ENCODE measurements at places on chromosomes 2 and 18.
A peak's percentile ranks its signal among the peaks of the same experiment; 100 is the strongest.

DNA sequence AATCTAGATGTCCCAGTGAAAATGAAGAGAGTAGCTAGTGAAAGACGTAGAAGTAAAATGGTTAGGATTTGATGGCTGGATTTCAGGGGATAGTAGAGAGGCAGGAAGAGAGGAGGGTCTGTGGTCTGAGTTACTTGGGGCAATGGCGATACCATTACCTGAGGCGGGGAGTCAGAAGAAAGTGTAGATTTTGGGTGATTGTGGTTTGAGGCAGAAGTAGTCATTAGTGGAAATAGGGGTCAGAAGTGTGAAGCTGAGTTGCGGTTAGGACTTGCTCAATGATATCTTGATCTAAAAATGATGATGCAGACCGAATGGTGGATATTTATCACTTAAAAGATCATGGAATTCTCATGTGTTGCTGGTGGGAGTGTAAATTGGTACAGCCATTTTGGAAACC, 41.0 kb downstream of the CEP192 start:
- no peak for DNase-seq

DNA sequence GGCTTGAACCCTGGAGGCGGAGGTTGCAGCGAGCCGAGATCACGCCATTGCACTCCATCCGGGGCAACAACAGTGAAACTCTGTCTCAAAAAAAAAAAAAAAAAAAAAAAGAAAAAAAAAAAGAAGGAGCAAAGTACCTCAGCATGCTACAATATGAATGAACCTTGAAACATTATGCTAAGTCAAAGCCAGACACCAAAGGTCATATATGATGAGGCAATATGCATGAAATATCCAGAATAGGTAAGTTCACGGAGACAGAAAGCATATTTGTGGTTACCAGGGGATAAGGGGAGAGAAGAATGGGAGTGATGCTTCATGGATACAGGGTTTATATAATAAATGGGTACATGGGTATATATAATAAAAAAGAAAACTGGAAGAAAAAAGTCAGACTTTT, 93.3 kb downstream of the PRELID3A start:
- DNase-seq = no peak

GRCh38 chr2:238380785-238381184, 45.9 kb upstream of the ASB1 start:
- no peak for DNase-seq

GRCh38 chr2:24621779-24622538, 130.9 kb downstream of the NCOA1 start:
- DNase-seq = no peak

DNA sequence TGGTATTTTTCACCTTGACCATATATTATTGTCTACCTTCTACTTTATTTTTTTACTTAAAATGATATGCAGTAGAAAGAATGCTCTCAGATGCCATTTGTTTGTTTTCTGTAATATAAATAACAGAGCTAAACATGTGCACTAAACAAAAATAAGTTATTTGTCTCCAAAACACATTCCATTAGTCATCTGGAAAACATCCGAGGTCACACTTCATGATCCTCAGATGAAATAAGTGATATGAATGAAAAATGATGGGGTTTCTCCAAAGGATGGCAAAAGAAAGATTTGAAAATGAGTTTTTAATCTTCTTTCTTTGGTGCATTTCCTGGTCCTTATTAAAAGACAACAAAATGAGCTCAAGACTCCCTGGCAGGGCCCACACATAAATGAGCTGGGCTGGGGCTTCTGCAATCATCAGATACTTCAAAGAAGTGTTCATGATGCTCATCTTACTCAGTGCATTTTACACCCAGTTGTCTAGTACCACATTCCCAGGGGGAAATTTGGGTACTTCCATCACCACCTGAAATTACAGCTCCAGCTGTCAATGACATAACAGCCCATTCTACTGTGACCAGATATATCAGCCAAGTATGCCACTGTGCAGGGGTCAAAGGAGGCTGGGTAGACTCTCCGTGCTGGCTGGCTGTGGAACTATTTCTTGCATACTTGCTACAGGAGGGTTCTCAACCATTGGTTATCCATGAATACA, 283.5 kb downstream of the PID1 start:
- DNase-seq = no peak

DNA sequence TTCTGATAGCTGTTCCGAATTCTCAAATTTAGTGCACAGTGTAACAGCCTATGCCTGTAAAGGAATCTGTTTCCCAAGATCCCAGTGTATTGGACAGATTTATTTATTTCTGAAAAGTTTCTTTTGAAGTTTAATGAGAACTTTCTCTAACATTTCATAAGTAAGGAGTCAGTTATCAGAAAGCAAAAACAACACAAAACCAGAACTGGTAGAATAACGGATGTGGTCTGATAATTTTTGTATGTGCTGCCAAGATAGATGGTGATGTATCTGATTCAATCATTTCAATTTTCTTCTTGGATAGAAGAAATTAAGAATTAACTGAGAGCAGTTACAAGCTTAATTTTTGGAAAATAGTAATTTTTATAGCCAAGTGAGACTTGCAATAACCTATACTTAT, 374.3 kb downstream of the SOCS6 start:
- no peak for DNase-seq

- no peak for DNase-seq
Measured at GRCh38 chr2:143148011-143148410, 18.8 kb downstream of the ARHGAP15 start.

- no peak for DNase-seq
Measured at GRCh38 chr2:144071461-144071860, 448.5 kb downstream of the ZEB2 start.

DNA sequence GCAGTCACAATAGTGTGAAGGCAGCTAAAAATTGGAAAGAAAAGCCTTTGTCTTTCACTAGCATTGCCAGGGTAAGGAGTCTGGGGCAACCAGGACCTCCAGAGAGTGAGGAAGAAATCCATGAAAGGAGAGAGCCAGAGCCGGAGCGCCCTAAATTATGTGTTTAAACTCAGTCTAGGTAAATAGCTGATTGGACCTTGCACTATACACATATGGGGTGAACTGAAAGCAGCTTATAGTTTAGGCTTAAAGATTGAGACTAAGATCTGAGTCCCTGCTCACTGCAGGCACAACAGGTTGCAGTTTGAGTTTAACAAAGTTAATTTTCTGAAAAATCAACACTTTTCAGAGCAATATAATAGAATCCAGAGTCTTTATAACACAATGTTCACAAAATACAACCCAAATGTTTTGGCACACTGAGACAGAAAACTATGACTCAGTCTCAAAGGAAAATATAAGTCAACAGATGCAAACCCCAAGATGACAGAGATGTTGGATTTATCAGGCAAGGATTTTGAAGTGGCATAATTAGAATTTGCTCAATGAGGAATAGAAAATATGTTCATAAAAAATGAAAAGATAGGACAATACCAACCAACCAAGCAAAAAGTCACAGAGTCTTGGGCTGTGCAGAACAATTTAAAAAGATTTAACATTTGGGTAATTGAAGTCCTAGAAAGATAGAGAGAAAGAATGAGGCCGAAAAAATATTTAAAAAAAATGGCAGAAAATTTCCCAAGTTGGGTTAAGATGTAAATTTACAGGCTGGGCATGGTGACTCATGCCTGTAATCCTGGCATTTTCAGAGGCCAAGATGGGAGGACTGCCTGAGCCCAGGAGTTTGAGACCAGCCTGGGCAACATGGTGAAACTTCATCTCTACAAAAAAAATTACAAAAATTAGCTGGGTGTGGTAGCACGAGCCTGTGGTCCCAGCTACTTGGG, 39.6 kb downstream of the DOK1 start:
- DNase-seq = no peak

DNA sequence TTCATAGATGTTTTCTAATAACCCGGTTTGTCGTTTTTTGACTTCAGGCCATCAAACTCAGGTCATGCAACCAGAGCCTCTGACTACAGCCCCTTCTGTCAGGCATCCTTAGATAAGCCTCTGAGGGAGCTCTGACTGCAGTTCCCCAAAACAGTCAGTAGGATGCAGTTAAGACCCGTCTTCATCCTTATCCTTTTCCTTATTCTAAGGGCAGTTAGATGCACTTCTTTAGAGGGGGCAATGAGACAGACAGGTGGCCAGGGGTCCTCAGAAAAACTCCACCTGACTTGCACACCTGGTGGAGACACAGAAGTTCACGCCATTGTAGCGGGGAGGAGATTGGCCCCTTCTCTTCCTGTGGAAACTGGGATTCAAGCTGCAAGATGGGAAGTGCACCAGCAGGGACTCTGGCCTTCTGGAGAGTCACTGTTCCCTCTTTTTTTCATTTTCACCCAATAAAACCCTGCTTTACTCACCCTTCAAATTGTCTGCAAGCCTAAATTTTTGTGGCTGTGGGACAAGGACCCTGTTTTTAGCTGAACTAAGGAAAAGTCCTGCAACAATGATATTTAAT, 104.8 kb upstream of the TFPI start:
- DNase-seq = no peak

DNA sequence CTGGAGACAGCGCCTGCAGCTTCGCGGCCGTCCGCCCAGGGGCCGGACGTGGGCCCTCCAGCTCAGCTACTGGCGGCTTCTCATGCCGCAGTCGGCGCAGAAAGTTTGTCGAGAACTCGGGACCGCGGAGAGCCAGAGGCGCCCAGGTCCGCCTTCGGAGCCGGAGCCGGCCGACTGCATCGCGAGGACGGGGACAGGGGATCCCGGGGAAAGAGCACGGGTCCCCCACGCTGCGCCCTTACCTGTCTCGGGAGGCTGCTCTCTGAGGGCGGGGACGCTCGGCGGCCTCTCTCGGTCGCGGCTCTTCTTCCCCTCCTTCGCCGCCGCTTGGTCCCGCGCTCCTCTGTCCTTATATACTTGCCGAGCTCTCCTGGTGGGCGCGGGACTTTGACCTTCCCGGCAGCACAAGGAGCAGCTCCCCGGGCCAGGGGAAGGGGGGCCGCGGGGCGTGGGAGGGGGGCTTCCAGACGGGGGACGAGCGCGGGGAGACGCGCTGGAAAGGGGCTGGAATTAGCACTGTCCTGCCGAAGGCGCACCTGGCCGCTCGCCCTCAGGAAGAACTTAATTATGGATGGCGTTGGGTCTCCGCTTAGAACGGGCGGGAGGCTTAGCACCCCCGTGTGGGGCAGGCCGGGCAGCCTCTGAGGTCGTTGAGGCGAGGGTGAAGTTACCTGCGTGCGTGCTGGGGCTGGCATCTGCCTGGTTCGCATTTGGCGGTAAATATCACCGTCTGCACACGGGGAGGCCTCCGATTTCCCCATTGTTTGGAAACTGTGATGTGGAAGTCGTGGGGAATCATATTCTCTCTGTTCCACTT, at the start of gene POMC:
TSS of gene POMC (minus strand) at position 325 of the 817 bp plus-strand sequence. CDS start 3,808 bp downstream, outside the sequence.
- peak; percentile 33 for DNase-seq

GRCh38 chr2:104539649-104540048, 314.3 kb upstream of the POU3F3 start:
- no peak for DNase-seq

DNA sequence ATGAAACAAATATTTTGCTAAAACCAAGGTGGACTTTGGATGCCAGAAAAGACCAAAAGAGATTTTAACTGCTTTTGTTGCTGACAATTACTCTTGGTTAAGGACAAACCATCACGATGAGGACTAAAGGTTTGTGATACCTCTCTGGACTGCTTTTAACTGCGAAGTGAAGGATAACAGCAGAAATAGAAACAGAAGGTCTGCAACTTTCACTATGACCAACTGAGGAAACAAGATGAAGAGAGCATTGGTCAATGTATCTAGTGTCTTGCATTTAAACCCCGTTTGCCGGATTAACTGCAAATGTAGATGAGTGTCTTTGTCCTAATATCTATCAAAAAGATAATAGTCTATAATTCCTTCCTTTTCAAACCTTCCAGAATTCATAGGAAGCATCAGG, 541.7 kb downstream of the ERBB4 start:
- DNase-seq = no peak

- DNase-seq = no peak
Measured at GRCh38 chr2:225002039-225002655, 40.1 kb downstream of the DOCK10 start.

DNA sequence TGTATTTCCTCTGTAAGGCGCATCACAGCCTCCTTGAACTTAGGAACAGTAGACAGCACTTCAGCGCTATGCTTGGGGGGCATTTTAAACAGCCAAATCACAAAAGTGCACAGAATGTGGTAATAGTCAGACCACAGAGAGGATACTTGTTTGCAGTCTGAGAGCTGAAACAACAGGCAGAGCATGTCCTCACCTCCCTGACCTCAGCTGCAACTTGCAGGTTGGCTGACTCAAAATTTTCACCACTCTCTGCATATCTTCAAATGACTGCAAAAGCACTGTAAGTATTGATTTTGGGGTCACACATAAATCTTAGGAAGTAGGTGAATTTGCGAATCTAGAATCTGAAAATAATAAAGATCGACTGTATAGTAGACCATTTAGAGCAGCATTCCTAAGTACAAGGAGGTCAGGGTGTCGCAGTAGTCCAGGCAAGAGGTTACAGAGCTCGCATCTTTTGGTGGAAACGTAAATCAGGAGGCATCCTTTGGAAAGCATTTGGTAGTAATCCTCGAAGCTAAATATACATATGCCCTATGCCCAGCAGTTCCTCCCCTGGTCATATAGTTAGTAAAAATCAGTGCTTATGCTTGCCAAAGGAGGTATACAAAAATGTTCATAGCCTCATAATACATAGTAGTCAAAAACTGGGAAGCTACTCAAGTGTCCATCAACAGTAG, 108.2 kb upstream of the MYCN start:
- no peak for DNase-seq

GRCh38 chr2:73952499-73953446, 26.1 kb downstream of the DGUOK start:
- no peak for DNase-seq

GRCh38 chr18:24232800-24233199, 93.9 kb downstream of the CABYR start:
- DNase-seq = no peak

DNA sequence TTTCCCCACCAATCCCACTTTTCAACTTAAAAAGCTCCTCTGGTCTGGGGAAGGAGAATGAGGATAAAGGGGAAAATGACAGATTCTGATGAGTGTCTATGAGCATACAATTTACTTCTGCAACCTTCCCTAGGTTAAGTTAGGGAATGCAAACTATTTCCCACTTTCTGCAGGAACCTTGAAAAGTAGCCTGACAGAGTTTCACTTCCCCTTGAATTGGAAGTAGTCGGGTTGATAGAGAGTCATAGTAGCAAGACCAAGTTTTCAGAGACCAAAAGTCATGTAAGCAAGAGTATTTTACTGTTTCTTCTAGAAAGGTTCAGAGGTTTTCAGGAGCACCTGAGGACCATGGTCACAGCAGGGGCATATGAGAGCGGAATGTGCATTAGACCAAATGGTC, 815.1 kb downstream of the CPS1 start:
- DNase-seq = no peak

GRCh38 chr2:46447649-46448048, 31.7 kb upstream of the TMEM247 start:
- no peak for DNase-seq

GRCh38 chr2:76197842-76198448, 487.2 kb upstream of the GCFC2 start:
- peak; percentile 76 for DNase-seq

- no peak for DNase-seq
Measured at GRCh38 chr2:9268301-9269080, 61.9 kb downstream of the ASAP2 start.

DNA sequence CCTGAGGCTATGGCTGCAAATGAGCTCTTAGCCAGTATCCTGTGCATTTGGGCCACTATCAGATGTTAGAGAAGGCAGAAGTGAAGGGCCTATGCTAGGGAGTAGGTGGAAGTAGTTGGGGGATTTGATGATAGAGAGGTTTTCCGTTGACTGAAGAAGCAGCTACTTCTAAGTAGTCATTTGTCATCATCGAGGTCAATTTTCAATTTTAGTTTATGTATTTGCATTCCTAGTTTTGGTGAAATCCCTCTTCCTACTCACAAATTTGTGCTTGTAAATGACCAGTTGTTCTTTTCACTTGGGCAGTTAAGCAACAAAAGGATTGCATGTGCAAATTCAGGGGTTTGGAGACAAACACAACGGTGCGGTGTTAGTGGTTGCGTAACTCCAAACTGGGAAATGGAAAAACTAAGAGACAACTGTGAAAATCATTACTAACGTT, 48.5 kb upstream of the PELI1 start:
- DNase-seq = no peak

Data from mesothelial cell of epicardium (in vitro differentiated cells).